Hepatocyte (in vitro differentiated cells): ENCODE measurements at places on chromosomes 2 and 18. TPM values are rescaled to one million over a fixed set of nuclear protein-coding genes. Genes with fewer than 3 reads are reported as not detected.

The CDKL4 gene
- 0.10 and 1.8 TPM in 2 replicates for total RNA-seq

DNA sequence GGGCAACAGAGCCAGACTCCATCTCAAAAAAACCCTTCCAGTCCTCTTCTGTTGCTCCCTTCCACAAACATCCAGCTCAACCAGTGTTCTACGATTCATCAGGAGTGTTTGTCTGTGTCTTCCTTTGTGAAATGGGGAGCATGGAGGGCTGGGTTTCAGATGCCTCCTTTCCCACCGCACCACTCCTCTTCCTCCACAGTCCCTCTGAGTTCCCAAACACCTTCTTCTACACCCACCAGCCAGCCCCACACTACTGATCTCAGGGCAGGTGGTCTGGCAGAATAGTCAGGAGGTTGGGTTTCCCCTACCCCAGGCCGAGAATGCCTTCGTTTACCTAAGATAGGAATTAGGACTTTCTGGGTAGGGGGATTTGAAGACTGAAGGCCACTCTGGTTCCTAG, 36.9 kb downstream of the NGEF start:
- DNase-seq = no peak

The KCNIP3 gene
- 2.1 and 6.1 TPM in 2 replicates for total RNA-seq

- DNase-seq = no peak
Measured at GRCh38 chr2:46125798-46126197, 171.4 kb upstream of the EPAS1 start.
